Stimulated activated naive CD4-positive, alpha-beta T cell (primary cell): ENCODE measurements at places on chromosomes 4 and X.

- DNase-seq = no peak
These were observed 73.2 kb downstream of the ZNF827 start for GRCh38 chr4:145865274-145865941.

GRCh38 chrX:11401966-11402365, 108.8 kb downstream of the AMELX start:
- DNase-seq = no peak

- DNase-seq = no peak
These were observed 2.3 kb downstream of the F9 start for GRCh38 chrX:139532834-139533233.

- DNase-seq = no peak
These were observed 124.2 kb downstream of the ARHGAP6 start for GRCh38 chrX:11541510-11541909.

DNA sequence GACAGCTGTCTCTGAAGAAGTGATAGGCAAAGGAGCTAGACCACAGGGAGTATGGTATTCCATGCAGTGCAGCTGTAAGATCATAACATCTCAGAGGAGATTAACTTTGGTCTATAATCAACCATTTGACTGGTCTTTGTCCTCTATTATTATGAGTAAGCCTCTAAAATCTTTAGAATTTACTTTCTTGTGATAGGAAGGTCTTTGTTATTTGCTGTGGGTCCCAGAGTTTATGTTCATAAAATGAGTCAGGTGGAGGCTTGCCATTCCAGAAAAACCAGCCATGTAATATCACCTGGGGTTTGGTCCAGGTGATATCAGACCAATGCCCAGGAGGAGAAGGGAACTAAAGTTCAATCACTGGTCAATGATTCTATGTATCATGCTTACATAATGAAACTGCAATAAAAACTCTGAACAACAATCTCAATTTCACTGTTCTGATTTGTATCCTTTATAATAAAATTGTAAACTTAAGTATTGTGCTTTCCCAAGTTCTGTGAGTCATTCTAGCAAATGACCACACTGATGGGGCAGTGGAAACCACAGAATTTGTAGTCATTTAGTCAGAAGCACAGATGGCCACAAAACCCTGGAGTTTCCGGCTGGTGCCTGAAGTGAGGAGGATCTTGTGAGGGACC, 239.6 kb upstream of the TRAM1L1 start:
- DNase-seq = no peak

DNA sequence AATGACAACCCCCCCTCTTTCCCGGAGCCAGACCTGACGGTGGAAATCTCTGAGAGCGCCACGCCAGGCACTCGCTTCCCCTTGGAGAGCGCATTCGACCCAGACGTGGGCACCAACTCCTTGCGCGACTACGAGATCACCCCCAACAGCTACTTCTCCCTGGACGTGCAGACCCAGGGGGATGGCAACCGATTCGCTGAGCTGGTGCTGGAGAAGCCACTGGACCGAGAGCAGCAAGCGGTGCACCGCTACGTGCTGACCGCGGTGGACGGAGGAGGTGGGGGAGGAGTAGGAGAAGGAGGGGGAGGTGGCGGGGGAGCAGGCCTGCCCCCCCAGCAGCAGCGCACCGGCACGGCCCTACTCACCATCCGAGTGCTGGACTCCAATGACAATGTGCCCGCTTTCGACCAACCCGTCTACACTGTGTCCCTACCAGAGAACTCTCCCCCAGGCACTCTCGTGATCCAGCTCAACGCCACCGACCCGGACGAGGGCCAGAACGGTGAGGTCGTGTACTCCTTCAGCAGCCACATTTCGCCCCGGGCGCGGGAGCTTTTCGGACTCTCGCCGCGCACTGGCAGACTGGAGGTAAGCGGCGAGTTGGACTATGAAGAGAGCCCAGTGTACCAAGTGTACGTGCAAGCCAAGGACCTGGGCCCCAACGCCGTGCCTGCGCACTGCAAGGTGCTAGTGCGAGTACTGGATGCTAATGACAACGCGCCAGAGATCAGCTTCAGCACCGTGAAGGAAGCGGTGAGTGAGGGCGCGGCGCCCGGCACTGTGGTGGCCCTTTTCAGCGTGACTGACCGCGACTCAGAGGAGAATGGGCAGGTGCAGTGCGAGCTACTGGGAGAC, 1.6 kb downstream of the PCDH10 start:
- no peak for DNase-seq

DNA sequence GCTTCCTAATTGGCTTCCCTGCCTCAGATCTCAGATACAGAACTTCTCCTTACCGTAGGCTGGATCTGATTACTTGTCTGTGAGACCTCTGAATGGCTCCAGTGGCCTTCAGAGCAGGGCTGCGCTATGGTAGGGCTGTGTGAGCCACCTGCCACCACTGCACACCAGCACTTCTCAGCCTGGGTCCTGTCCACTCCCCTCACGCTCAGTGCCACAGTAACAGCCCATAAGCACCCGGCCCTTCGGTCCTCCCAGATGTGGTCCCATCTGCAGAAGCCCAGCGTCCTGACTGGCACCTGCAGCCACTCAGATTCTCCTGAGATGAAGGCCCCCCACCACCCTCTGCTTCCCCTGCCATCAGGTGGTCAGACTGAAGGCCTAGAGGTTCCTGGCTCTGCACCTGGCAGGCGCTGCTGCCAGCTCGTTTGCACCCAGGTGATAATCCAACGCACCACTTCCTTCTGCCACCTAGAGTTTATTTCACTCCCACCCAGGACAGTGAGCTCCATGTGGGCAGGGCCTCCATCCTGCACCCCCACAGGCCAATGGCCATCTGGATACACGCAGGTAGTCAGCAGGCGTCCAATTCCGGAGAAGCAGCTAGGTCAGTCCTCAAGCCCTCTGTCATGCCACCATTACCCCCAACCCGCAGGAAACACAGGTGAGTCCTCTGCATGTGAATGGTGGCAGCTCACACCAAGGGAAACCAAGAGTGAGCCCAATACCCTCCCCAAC, 5.4 kb downstream of the WDR1 start:
- DNase-seq = no peak

- DNase-seq = no peak
These were observed 294.8 kb upstream of the DKK2 start for GRCh38 chr4:107330916-107331315.

- no peak for DNase-seq
These were observed 147.3 kb downstream of the TBL1X start for GRCh38 chrX:9612146-9612505.

- DNase-seq = no peak
These were observed 6.5 kb upstream of the SMARCA1 start for GRCh38 chrX:129529685-129530281.

- peak; percentile 10 for DNase-seq
These were observed 29.6 kb downstream of the ADH7 start for GRCh38 chr4:99405433-99406115.

- no peak for DNase-seq
These were observed 82.1 kb downstream of the PPEF2 start for GRCh38 chr4:75820197-75820596.

GRCh38 chr4:106315476-106315967, 487 bp downstream of the TBCK start:
- DNase-seq = no peak

GRCh38 chr4:38605753-38606586, 58.0 kb upstream of the KLF3 start:
- DNase-seq = no peak

DNA sequence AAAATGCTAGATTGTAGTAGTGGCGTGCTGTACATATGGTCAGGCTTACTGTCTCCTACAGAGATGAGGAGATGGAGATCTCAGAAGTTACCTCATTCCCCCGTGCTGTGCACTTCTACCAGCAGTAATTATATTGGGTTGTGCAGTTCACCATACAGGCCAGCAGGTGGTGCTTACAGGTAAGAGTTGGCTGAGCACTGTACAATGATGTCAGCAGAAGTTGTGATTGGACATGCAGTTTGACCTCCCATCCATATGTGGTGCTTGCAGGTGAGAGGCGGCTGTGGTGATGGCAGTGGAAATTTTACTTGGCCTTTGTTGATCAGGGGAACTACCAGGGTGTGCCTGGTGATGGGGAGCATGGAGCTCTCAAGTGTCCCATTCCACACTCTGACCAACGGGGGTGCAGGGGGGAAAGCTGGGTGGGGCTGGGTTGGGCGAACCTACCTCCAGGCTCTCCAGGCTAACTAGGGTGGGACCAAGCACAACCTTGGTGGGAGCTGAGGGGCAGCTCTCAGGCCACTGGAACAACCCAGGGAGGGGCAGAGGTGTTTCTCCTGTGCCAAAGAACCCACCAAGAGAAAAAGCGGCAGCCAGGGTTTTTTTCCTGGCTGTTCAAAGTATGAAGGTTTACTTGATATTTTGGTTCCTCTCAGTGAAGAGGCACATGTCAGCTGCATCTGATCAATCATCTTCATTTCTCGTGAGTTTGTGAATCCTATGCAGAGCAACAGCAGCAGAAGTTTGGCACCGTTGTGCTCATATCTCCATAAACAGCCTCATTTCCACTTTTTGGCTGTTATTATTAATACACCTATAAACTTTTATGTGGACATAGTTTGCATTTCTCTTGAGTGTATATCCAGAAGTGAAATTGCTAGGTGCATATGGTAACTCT, 73.8 kb upstream of the FREM3 start:
- DNase-seq = peak; percentile 0

DNA sequence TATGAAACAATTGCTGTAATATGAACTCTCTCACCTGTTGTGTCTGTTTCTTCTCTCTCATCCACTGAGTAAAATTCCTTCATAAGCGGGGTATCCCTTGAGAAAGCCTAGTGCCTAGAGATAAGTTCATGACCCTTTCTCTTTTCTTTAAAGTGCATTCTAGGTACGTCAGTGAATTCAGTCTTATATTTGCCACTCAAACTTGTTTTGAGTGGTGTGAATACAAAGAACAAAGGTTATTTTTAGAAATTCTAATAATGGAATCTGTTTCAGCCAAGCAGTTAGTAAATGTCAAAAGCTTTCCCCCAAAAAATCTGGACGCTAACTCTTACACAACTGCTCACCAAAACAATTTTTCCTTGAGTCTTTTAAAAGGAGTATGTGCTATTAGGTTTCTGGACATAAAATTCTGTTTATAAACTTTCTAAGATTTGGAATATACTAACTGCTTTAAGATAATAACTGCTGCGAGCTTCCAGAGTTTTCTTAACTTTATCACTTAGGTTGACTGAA, 112.0 kb downstream of the VEGFC start:
- DNase-seq = no peak

GRCh38 chr4:2608291-2608690, 71.8 kb downstream of the FAM193A start:
- no peak for DNase-seq

DNA sequence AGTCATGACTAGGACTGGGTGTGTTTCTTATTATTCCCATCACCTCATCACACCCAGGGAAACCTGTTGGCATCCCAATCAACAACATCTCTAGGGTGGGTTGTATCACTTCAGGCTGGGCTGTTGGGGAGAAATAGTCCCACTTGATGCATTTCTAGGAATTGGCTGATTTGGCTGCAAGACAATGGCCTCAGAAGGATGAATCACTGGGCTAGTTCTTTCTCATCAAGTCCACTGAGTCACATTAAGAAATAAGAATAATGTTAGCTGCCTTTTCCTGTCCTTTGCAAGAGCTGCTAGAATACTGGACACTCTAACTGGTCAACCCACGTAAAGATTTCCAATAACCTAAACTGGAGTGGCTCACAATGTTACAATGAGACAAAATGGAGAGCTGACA, 104.2 kb downstream of the CHRDL1 start:
- DNase-seq = no peak

- DNase-seq = no peak
These were observed 39.7 kb downstream of the ITIH6 start for GRCh38 chrX:54758114-54759055.
